ENCODE measurements at places on chromosomes 11 and 22.

DNA sequence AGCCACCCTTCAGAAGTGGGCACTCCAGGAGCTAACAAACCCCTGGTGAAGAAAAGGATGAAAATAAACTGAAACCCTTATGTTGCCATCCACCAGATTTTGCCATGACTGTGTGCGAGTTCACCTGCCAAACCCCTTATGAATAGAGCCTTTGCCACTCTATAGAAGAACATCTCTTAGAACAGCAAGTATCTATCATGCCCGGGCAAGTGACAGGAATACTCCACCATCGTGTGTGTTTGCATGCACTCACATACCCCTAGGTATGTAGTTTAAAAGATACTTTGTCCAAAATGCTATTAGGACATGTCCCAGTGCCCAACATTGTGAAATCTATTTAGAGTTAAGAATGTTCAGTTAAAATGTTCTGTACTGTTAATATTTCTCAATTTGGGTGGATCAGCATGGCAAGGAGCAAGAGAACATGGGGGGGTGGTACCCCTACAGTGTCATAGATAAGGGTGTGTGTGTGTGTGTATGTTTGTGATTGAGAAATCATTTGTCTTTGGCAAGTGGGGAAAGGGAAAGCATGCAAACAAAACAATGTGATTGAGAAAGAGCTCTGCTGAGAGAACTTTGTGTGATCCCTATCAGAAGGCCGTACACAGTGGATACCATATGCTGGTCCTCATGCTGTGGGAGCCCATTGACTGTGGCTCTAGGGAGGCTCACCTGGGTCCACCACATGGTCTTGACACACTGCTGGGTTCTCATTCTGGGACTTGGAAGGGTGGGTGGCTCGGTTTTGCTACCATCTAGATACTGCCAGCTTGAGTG is 94.9 kb downstream of the ZBTB16 start:
- DNase-seq, result peak; percentile 66

- no peak for DNase-seq
Observed at GRCh38 chr22:43018615-43019014, 3.7 kb upstream of the PACSIN2 start.

DNA sequence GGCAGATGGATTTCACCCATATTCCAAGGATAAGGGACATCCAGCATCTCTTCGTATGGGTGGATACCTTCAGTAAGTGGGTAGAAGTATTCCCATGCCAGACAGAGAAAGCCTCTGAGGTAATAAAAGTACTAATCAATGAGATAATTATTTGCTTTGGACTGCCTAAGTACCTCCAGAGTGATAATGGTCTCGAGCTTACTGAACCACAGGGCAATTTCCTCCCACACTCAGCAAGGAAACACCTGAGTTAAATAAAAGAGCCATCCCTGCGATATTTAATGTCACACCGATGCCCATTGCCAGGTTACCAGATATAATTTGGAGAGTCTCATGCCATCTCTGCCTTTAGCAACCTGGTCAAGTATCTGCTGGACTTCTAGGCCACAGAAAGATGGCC is 70.6 kb upstream of the MPEG1 start:
- no peak for DNase-seq

DNA sequence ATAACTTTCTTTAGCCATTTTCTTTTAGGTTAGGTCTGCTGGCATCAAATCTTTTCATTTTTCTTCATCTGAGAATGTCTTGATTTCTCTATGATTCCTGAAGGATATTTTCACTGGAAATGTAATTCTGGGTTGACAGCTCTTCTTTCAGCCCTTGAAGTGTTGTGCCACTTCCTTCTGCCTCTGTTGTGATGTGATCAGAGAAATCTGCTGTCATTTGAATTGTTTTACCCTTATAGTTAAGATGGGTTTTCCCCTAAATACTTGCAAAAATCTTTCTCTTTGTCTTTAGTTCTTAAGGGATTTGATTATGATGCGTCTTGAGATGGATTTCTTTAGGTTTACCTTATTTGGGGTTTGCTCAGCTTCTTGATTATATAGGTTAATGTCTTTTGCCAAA is 23.0 kb downstream of the USP47 start:
- DNase-seq, result no peak

GRCh38 chr11:115256397-115257197 is 247.6 kb downstream of the CADM1 start:
- DNase-seq, result no peak

DNA sequence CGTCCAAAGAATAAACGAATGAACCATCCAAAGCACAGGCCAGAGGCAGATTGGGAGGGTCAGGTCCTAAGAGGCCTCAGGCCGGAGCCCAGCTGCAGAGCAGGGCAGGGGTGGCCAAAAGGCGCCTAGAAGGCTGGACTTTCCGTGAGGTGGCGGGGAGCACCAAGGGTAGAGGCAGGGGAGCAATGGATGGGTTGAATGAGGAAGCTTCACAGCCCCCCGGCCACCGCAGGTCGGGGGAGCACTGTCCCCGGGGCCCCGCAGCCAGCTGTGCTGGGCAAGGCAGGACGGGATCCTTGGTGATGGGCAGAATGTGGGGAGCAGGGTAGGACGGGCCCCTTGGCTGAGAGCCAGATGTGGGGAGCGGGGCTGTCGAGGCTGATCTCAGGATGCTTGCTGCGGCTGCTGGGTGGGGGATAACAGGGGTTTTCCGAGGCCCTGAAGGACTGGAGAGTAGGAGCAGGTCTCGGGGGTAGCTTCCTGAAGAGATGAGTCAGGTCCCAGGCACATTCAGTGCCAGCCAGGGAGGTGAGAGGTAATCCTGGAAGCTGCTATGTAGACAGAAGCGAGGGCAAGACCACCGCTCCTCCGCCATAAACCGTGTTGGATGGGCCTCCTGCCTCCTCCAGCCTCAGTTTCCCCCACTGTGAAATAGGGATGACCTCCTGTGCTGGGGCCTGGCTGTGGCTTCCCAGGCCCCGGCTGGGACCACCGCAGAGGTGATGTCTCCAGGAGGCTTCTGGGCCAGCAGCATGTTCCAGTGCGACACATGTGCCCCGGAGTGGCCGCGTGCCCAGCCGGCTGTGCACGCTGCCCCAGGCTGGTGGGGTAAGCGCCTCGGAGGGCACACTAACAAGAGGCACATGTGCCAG is 34.6 kb upstream of the KCNQ1OT1 start:
- no peak for DNase-seq

GRCh38 chr11:43545610-43546009 is 134.9 kb upstream of the HSD17B12 start:
- DNase-seq, result no peak

DNA sequence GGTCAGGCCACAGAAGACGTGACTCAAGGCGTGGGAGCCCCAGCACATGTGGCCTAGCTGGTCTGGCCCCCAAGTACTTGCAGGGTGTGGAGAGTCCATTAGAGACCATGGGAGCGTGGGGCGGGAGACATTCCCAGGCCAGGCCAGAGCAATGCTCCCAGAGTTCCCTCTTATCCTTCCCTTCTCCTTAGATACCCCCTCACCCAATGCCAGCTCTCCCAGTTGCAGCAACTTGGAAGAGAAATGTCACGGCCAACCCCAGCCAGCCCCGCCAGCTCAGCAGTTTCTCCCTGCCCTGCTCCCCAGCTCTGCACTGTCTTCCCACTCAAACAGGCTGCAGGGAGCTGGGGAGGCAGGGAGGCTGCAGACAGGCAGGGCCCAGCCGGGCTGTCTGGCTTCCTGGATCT is 65.4 kb upstream of the TSPAN18 start:
- DNase-seq, result no peak

DNA sequence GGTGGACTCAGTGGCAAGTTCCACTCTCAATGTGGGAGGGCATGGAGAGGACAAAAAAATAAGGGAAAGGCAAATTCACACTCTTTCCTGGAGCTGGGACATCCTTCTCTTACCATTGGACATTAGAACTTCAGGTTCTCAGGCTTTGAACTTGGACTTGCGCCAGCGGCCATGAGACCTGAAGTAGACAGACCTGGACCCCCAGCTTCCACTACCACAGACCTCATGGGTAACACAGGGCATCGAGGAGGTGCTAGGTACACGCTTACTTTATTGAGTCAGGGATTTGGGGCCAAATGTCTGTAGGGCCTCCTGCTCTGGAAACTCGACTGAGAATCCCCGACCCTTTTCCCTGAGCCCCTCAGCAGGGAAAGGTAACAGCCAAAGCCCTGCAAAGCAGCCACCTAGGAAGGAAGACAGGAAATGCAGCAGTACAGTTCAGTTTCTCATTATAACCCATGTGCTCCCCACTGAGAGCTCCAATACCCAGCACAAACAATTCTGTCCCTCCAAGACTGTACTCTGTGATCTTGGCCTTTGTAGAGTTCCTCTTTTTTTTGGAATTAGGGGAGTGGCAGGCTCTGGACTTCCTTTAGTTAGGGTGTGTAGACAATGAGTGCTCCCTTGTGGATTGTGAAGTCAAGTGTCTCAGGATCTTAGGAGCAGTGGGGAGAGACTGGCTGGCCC is 5.7 kb downstream of the CHRNA10 start:
- DNase-seq, result peak; percentile 31

- DNase-seq, result no peak
Observed at GRCh38 chr11:68385128-68385527, 72.7 kb downstream of the LRP5 start.

- no peak for DNase-seq
Observed at GRCh38 chr11:84526250-84526649, 1100.9 kb downstream of the DLG2 start.

DNA sequence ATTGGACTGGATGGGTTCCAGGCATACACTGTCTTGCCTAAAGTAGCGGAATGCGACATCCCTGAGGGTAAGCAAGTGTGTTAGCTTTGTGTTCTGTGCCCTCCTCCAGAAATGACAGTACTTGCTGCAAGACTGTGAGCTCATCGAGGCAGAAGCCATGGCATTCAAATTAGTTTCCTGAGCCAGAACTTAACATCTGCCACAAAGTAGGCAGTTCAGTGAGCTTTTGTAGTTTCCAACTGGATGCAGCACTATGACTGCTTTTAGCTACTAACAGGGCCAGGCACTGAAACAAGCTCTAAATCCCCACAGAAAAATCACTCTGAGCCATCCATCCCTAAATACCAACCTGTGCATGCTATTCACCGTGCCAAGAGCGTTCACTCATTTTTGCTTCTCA is 1.2 kb upstream of the FAR1 start:
- DNase-seq, result no peak

- no peak for DNase-seq
Observed at GRCh38 chr11:11668781-11669180, 47.0 kb upstream of the GALNT18 start.

DNA sequence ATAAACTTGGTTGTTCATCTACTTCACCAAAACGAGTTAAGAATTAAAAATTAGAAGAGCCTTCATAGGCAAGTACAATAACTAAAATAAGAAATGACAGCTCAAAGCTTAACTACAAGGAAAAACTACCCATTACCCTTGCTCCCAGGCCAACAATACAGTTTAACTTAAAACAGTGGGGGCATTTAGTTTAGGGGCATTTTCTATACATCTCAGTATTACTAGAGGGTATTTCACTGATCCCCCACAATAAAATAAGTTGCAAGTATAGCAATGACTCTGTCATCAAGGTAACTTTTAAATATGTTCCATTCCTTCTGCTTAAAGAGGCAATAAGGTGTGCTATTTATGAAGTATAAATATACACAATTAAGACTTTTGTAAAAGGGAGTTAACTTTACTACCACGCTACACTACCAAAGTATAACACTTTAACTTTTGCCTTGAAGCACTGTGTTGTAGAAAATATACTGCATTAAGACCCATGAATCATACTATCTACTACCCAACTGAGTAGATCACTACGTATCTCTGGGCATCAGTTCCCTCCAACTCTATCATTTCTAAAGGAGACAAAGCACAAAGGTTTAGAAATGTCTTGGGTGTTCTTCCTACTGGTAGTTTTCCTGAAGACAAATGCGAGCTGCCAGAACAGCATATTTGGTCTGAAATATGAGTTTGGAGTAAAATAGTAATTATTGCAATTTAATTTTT is 29.8 kb downstream of the CHORDC1 start:
- DNase-seq, result no peak

DNA sequence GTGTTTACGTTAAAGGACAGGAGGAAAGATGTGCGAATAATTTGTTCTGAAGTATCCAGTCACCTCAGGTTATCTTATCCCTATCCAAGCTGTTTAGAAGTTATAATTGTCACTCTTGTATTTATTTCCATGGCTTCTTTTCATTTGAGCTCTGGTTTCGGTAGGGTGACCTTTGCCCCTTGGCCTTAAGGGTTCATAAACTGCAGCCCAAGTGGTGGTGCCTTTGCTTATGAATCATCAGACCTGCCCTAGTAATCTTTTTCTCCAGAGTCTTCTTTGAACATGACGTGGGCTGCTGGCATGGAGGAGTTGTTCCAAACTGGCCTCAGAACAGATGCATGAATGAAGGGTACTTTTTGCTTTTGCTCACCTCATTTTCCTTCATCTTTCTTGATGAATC is 6.5 kb upstream of the CRYBB3 start:
- no peak for DNase-seq

DNA sequence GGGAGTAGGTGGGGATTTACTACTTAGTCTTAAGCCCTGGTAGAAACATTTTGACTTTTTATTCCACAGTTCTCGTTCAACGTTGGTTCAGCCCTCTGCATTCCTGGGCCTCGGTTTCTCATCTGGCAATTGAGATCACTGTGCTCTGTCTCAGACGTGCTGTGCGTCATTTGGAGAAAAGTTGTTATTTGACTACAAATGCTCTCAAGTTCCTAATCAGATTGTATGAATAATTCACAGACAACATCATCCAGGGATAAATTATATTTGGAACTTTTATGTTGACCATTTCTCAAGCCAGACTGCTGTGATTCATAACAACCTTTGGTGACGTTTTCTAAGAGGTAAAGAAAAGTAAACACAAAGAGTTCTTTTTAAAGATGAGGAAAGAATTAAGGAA is 69.2 kb downstream of the BLID start:
- no peak for DNase-seq

DNA sequence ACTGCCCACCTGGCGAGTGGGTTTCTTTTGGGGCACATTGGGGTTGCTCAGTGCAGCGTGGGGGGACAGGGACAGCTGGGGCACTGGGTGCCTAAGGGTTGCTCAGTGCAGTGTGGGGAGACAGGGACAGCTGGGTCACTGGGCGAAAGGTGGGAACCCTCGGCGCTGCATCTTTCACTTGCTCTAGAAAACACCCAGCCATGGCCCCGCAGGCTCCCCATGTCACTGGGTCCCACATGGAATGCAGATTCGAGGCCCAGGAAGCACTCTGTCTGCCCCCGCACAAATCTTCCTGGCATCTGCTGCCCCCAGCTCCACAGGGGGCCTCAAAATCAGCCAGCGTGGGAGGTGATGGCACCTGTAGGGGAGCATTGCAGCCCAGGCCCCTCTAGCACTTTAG is 229.3 kb downstream of the BRD1 start:
- no peak for DNase-seq

DNA sequence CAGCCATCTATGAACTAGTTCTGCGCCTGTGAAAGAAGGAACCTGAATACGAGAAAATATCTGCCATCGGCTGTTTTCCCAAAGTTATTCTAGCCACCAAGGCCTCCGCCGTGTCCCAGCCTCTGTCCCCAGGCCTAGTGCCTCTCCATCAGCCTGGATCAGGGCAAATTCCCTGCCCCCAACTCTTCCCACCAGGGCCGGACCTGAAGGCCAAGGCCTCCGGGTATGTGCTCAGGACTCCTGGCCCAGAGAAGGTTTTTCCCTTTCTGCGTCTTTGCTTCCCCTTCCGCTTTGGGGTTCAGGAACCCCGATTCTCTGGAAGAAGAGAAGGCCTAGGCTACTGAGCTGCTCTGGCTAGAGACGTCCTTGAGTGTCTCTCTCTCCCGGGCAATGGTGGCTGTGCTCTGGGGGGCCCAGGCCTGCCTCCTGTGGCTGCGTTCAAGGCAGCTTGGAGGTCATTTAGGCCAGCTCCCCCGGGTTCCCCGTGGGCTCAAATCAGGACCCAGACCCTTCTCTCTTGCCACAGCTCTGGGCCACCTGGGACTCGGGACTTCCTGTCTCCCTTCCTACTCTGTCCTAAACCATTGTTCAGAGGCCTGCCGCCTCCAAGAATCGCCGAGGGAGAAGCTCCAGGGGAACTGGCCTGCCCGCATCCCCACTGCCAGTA is 1.6 kb downstream of the ALX4 start:
- no peak for DNase-seq

Measured in OCI-M1 (cell line).